Mesothelial cell of epicardium (in vitro differentiated cells): ENCODE measurements at places on chromosomes 3 and 15.

- no peak overlapping the region for H3K4me3 ChIP-seq
- peaks cover under 1% of the 10 kb centered on the region for H3K27me3 ChIP-seq
- DNase-seq = no peak
- no peak overlapping the region for H3K27ac ChIP-seq
- H3K4me1 ChIP-seq = peaks cover 7% of the 10 kb centered on the region
Observed at GRCh38 chr3:167568634-167569033, 85.1 kb downstream of the WDR49 start.

DNA sequence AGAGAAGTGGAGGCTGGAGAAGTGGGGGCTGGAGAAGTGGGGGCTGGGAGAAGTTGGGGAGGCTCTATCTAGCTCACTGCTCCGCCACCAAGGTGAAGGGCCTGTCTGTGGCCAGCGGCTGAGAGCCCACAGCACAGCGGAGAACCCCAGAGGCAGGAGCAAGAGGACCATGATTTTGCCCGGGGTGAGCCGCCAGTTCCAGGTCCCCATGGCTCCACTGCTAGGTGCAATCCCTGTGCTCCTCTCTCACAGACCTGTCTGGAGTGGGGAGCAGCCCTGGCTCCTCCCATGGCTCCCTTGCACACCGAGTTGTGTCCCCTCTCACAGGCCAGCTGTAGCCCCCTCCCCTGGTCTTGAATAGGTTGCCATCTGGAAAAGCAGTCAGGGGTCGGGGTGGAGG lies 4.7 kb upstream of the NRROS start:
- H3K4me3 ChIP-seq = no peak overlapping the region
- H3K27ac ChIP-seq = no peak overlapping the region
- no peaks in the 10 kb centered on the region for H3K36me3 ChIP-seq
- DNase-seq = no peak
- peaks cover 19% of the 10 kb centered on the region for H3K4me1 ChIP-seq

- no peak for DNase-seq
- H3K27ac ChIP-seq = no peak overlapping the region
- no peaks in the 10 kb centered on the region for H3K4me1 ChIP-seq
- H3K4me3 ChIP-seq = no peak overlapping the region
Observed at GRCh38 chr15:81216422-81216821, 19.7 kb downstream of the IL16 start.

DNA sequence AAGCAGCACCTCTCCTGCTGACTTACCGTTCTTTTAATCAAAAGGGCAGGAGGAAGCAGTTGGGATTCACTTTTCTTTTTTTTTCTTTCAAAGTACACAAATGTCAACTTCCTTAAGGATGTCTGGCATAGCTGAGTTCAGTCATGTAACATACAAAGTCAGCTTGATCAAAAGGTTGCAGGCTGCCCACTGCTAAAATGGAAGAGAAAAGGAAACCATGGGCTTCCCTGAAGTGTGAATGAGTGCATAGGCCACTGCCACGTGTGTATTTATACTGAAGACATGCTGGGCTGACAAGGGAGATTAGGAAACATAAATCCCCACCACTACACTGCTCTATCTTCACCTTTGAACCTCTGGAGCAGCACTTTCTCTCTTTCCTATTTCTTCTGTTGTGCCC lies 312.5 kb downstream of the TIGIT start:
- DNase-seq = no peak
- no peak overlapping the region for H3K4me3 ChIP-seq
- H3K4me1 ChIP-seq = no peaks in the 10 kb centered on the region
- no peak overlapping the region for H3K27ac ChIP-seq

- no peak overlapping the region for H3K27ac ChIP-seq
- H3K4me3 ChIP-seq = no peak overlapping the region
- H3K36me3 ChIP-seq = no peaks in the 10 kb centered on the region
- peaks cover 3% of the 10 kb centered on the region for H3K4me1 ChIP-seq
- no peak for DNase-seq
Observed at GRCh38 chr3:160987982-160988964, 116.9 kb downstream of the B3GALNT1 start.

GRCh38 chr15:39227001-39227400 lies 353.9 kb upstream of the THBS1 start:
- no peak for DNase-seq
- no peak overlapping the region for H3K4me3 ChIP-seq
- no peaks in the 10 kb centered on the region for H3K27me3 ChIP-seq
- no peak overlapping the region for H3K27ac ChIP-seq

DNA sequence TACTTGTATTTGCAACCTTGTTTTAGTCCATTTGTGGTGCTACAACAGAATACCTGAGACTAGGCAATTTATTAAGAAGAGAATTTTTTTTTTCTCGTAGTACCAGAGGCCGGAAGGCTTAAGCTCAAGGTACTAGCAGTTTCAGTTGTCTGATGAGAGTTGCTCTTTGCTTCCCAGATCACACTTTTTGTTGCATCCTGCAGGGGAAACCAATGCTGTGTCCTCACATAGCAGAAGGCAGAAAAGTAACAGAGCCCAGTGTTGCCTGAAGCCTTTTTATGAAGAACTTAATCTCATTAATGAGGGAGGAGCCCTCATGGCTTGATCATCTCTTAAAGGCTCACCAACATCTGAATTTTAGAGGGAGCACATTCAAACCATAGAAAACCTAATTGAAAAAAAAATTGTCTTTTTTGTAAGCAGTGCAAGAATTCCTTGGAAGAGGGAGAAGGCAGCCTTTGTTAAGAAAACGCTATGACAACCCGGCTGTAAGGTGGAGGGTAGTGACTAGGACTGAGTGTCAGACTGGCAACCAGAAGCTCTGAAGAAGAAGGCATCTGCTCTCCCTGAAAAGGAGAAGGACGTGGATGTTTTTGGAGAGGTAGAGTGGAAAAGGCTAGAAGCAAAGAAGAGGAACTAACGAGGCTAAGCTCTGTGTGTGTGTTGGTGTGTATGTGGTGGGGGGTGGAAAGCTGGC lies 1245.3 kb downstream of the ROBO2 start:
- no peaks in the 10 kb centered on the region for H3K36me3 ChIP-seq
- H3K4me3 ChIP-seq = no peak overlapping the region
- peaks cover 13% of the 10 kb centered on the region for H3K4me1 ChIP-seq
- no peaks in the 10 kb centered on the region for H3K27me3 ChIP-seq

- peaks cover 14% of the 10 kb centered on the region for H3K27me3 ChIP-seq
- no peak overlapping the region for H3K27ac ChIP-seq
- no peak for DNase-seq
- H3K36me3 ChIP-seq = no peaks in the 10 kb centered on the region
Observed at GRCh38 chr3:45318689-45319088, 69.7 kb upstream of the LARS2 start.

DNA sequence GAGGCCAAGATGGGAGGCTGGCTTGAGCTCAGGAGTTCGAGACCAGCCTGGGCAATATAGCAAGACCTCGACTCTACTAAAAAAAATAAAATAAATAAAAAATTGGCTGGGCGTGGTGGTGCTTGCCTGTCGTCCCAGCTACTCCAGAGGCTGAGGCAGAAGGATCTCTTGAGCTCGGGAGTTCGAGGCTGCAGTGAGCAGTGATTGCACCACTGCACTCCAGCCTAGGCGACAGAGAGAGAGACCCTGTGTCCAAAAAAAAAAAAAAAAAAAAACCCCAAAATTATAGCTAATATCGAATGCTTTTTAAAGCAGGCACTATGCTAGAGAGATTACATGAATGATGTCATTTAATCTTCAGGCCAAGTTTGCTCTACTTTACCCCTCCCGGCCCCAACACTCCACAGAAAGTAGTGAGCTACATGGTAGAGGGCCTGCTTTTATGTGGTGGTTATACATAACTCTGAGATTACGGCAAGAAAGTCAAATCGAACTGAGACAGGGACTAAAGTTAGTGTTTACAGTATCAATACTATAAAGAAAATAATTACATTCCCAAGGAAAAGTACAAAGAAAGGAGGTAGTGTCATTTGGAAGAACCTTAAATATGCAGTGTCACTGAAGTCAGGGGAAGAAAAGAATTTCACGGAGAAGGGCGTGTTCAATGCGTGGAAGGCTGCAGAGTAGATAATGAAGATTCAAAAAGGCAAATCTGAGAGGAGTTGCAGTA lies 1.1 kb downstream of the ADPGK start:
- DNase-seq = no peak
- no peaks in the 10 kb centered on the region for H3K27me3 ChIP-seq
- peak overlapping the region; percentile 92 for H3K4me3 ChIP-seq
- H3K4me1 ChIP-seq = peaks cover 19% of the 10 kb centered on the region
- no peaks in the 10 kb centered on the region for H3K36me3 ChIP-seq

GRCh38 chr3:8764528-8764927 lies 4.9 kb downstream of the OXTR start:
- H3K4me1 ChIP-seq = peaks cover 13% of the 10 kb centered on the region
- no peaks in the 10 kb centered on the region for H3K36me3 ChIP-seq
- no peak overlapping the region for H3K4me3 ChIP-seq
- peaks cover 32% of the 10 kb centered on the region for H3K27me3 ChIP-seq
- H3K27ac ChIP-seq = no peak overlapping the region

DNA sequence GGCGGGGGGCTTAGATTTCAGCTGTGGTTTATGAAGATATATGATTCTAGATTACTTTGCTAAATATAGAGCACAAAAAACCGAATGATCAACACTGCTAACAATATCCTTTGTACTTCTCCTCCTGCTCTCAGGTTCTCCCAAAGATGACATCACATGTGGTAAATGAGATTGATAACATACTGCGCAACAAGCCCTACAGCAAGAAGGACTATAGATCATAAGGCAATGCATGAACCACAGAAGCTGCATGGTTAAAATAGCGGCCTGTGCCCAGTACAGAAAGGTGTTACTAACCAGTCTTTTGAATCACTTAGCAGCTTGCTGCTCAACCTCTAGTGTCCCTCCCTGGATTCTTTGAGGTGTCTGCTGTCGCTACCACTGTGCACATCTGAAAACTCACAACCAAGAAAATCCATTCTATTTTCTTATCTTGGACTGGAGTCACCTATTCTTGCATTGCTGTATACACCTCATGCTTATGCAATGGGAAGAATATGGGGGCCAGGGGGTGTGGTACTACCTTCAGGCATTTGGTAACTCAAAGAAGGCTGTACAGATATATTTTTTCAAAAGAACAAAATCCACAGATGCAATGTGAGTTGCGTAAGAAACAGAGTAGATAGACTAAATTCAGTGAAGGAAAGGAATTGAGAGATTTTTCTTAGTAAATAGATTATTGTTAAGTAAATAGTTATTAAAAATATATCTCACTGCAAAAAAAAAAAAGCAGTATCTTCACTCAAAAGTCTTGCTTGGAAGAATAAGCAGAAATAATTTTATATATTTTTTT lies 18.2 kb downstream of the SSR3 start:
- H3K27ac ChIP-seq = peak overlapping the region; percentile 1
- peaks cover 4% of the 10 kb centered on the region for H3K36me3 ChIP-seq
- H3K27me3 ChIP-seq = no peaks in the 10 kb centered on the region
- H3K4me1 ChIP-seq = peaks cover 18% of the 10 kb centered on the region

DNA sequence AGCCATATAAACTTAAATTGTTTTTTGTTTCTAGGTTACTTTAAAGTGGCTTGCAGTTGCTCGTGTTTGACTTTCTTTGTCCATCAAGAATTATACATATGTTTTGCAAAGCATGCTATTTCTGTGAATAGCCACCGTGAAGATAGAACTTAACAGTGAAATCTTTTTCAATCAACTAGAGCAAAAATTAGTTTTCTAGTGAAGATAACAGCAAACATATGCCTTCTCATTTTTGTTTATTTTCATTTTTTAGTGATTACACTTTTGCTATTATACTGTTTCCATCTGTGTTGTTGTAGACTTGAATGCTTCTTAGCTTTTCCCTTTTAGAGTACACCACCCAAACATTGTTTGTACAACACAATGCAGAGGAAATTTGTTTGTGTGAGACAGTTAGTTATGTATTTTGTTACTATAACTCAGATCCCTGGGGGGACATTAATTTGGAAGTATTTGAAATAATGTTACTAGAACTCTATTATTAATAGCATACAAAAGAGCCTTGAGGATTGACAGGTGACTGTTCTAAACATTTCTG lies 62.8 kb downstream of the CRYBG3 start:
- H3K36me3 ChIP-seq = no peaks in the 10 kb centered on the region
- H3K27me3 ChIP-seq = no peaks in the 10 kb centered on the region
- peaks cover 7% of the 10 kb centered on the region for H3K4me1 ChIP-seq
- H3K27ac ChIP-seq = no peak overlapping the region

GRCh38 chr15:74799856-74800558 lies 12.6 kb upstream of the LMAN1L start:
- no peak overlapping the region for H3K27ac ChIP-seq
- no peaks in the 10 kb centered on the region for H3K27me3 ChIP-seq
- peaks cover 12% of the 10 kb centered on the region for H3K36me3 ChIP-seq

DNA sequence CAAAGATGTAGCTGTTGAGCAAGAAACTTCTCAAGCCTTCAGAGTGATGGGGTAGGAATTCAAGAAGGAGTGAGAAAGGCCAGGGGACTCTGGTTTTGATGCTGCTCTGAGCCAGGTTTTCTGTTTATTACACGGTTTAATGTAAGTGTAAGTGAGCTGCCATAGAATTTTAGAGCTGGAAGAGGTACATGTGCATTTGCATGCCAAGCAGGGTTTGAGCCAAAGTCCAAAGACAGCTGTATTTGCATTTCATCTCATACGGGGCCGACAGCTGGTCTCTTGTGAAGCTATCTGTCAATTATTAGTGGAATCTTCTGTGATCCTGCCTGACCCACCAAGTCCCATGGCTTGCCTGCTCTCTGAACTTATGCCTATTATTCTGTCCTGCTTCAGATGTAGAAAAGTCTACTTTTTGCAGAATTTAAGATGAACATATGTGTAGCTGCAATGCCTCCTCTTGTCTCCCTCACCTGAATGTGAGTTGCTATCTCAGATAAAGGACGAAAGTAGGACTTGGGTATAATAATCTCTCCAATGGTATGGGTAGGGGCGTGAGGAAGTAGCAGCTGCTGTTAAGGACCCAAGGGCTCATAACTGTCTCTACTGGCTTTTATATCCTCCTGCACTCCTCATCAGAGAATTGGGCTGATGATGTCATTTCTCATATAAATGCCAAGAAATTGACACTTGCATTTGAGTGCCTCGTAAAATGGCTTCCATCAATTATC lies 160.0 kb downstream of the SQOR start:
- peaks cover 9% of the 10 kb centered on the region for H3K4me1 ChIP-seq
- H3K36me3 ChIP-seq = no peaks in the 10 kb centered on the region
- no peak overlapping the region for H3K4me3 ChIP-seq
- peaks cover 29% of the 10 kb centered on the region for H3K27me3 ChIP-seq

DNA sequence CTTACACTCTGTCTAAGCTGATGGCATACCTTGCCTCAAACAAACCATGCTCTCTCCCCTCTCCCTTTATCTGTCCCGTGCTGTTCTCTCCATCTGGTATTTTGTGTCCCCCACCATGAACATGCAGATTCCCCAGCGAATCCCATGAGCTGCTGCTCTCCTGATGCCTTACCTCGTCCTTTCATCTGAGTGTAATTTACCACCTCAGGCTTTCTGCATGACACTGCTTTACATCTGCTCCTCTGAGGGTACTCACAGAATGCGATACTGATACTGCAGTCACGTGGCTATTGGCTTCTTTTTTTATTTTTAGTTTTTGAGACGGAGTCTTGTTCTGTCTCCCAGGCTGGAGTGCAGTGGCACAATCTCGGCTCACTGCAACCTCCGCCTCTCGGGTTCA lies 341.7 kb downstream of the PTPRG start:
- no peak overlapping the region for H3K27ac ChIP-seq
- no peaks in the 10 kb centered on the region for H3K36me3 ChIP-seq
- no peaks in the 10 kb centered on the region for H3K27me3 ChIP-seq

GRCh38 chr15:99496302-99496629 lies 69.5 kb upstream of the MEF2A start:
- no peak overlapping the region for H3K4me3 ChIP-seq
- peaks cover 3% of the 10 kb centered on the region for H3K27me3 ChIP-seq
- DNase-seq = no peak
- peaks cover 2% of the 10 kb centered on the region for H3K36me3 ChIP-seq
